ENCODE measurements at places on chromosomes 2 and 18.

- DNase-seq = no peak
Measured at GRCh38 chr2:117763804-117764203, 50.7 kb upstream of the DDX18 start.

GRCh38 chr2:165505514-165505913 is 36.0 kb downstream of the CSRNP3 start:
- DNase-seq = no peak

- no peak for DNase-seq
Measured at GRCh38 chr2:10344105-10345066, 41.7 kb downstream of the HPCAL1 start.

- no peak for DNase-seq
Measured at GRCh38 chr2:238899386-238899785, 51.5 kb downstream of the TWIST2 start.

DNA sequence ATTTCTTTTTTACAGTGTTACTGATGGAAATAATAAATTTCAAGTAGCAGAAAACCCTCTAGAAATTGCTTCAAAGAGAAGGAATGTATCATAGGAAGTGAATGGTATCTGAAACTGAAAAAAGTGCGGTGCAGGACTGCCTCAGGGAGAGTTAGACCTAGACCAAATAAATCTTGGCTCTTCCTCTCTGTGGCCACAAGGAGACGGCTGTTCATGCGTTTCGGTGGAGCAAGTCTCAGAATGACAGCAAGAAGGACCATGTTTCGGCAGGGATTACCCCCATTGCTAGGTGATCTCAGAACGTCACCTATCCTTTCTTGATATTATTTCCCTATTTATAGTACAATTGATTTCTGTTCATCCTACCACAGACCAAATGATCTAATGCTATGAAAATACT is 522.3 kb downstream of the SOX11 start:
- DNase-seq = no peak

DNA sequence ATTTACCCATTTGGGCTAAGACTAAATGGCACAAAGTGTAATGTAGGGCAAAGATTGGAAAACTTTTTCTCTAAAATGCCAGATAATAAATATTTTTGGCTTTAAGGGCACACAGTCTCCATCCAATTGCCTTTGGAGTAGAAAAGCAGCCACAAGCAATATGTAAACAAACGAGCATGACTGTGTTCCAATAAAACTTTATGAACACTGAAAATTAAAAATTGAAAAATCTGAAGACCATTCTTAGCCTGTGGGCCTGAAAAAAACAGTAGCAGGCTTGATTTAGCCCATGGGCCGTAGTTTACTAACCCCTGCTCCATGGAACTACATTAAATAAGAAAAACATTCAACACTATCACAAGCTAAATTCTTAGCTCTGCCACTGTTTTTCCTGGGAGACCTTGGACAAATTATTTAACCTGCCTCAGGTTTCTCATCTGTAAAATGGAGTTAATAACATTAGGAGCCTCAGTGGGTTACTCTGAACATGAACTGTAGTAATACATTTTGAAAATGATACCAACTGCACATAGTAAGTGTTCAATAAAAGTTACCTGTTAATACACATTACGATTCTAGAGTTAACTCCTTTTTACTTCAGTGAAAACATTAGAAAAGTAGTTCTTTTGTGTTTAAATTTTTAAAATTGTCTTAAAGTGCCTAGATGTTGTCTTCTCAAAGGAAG is 1.3 kb downstream of the IFIH1 start:
- DNase-seq = no peak

DNA sequence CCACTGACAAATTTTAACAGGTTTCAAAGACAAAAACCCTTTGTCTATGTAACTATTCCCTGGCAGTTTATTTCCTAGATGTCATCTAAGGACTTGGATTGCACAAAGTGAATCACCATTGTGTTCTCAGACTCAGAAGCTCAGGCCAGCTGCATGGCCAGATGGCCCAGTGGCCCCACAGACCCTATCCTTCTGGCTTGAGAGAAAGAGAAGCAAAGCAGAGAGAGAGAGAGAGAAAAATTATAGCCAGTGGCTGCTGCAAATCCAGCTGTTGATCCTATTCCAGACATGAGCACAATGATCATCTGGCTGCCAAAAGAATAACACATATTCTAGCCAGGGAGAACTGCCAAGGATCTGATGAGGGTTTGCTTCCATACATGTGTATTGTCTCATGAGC is 25.8 kb downstream of the CTLA4 start:
- DNase-seq = no peak

DNA sequence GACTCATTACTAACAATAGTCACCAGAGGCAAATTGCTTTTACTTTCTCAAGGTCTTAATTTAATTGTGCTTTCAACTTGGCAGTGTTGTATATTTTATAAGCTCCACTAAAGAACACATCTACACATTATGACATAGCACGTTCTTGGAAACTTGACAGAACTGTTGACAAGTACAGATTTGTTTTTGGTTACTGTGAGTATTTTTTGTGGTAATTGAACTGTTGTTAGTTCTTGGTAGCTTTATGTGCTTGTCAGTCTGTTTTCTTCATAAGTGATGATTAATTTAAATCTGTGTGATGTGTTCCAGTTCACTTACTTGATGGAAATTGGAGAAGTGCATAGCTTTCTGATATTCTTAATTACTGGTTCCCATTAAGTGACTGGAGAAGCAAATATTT is 63.9 kb downstream of the COMMD1 start:
- no peak for DNase-seq

DNA sequence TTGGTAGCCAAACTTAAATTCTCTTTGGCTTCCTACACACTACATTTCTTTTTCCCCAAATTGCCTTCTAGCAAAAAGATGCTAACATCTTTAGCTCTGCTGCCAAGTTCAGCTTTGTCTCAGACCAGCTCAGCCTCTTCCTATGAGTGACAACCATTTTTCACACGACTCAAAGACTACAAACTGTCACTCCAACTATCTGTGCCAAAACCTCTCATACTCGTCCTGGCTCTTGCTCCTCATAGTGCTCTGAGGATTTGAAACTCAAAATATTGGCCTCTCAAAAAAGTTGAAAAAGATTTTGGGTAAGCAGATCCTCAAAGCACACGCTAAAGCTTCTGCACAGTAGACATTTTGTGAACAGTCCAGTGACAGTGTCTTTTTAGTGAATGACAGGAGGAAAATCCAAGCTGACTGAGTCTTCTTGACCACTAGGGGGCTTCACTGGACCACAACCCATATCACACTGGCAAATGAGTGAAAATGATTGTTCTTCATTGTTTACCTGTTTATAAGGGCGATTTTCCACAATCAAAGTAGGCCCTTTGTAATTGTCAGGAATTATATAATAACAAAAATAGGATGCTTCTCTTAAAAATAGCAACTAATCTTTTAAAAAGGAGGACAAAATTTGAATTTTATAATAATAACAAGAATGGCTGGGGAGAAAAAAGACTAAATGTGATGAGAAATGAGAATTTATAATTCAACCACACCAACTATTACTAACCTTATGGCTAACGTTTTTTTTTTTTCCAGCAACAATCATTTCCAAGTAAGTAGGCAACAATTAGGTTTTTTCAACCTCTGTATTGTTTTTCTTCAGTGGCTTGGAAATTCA is 85.5 kb upstream of the PGAP1 start:
- peak; percentile 38 for DNase-seq

DNA sequence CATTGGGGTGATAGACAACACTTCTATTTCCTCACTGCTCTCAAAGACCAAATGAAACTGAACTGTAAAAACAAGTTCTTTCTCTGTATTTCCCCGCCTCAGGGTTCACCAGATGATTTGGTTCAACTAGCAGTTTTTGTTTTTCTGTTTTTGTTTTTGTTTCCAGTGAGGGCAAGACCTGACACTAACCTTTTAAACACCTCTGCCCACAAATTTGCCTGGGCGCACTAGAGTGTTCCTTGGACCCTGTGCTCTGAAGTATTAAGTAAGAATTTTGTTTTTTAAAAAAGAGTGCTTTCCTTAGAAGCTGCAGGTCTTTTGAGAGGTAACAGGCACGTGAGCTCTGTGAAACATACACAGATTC is 92.9 kb downstream of the DYSF start:
- no peak for DNase-seq

DNA sequence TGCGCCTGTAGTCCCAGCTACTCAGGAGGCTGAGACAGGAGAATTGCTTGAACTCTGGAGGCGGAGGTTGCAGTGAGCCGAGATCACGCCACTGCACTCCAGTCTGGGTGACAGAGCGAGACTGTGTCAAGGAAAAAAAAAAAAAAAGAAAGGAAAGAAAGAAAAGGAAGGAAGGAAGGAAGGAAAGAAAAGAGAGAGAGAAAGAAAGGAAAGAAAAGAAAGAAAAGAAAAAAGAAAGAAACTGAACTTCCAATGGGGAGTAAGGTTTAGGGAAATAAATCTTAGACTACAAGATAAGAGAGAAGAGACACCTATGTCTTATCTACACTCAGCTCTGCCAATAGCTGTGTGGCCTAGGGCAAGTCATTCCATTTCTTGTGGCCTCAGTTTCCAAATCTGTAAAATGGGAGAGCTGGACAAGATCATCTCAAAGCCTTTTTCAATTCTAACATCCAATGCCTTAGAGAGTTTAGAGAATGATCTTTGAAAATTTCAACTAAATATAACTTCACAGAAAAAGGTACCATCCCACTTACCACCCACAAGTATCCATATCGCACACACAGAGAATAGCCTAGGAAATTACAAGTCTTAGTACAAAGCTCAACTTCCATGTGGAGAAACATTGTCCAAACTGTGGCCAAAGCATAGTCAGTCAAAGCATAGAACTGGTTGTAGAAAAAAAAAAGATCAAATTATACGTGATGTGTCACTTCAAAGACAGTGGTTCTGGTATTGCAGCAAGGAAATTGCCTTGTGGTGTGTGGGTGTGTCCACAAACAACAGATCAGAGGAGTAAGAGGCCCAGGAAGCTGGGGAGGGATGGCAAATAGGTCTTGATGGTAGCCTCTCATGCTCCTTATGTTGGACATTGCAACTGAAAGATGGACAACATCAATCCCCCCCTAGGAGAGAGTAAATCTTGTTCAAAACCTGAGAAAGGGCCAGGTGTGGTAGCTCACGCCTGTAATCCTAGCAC is 42.4 kb downstream of the SLC14A2 start:
- peak; percentile 73 for DNase-seq

DNA sequence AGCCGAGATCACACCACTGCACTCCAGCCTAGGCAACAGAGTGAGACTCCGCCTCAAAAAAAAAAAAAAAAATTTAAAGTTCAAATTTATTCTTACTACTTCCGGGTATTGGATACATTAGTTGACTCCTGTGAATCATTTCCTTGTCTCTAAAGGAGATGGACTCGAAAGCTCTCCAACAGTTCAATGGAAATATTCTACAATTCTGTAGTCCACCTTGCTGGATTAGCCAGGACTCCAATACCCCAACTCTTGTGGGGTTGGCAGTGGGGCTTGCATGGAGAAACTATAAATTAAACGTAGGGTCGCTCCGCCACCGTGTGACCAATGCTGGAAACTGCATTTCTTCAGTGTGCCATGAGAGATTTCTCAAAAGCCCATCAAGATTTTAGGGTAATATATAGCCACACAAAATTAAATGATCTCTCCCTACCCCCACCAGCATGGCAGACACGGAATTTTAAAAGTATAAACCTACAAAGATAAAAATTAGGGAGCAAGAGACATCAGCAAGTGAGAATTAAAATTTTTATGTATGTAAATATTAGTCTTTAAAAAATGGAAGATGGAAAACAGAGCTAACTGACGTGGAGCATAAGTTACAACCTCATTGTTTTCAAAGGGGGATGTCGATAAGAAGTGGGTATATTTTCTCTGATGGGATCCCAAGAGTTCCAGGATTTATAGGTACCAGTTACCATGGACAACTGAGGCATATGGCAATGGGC is 27.8 kb upstream of the GAREM2 start:
- peak; percentile 75 for DNase-seq

- no peak for DNase-seq
Measured at GRCh38 chr2:189153619-189154018, 25.9 kb downstream of the COL5A2 start.

- DNase-seq = no peak
Measured at GRCh38 chr2:83282841-83283240, 1176.2 kb downstream of the SUCLG1 start.

DNA sequence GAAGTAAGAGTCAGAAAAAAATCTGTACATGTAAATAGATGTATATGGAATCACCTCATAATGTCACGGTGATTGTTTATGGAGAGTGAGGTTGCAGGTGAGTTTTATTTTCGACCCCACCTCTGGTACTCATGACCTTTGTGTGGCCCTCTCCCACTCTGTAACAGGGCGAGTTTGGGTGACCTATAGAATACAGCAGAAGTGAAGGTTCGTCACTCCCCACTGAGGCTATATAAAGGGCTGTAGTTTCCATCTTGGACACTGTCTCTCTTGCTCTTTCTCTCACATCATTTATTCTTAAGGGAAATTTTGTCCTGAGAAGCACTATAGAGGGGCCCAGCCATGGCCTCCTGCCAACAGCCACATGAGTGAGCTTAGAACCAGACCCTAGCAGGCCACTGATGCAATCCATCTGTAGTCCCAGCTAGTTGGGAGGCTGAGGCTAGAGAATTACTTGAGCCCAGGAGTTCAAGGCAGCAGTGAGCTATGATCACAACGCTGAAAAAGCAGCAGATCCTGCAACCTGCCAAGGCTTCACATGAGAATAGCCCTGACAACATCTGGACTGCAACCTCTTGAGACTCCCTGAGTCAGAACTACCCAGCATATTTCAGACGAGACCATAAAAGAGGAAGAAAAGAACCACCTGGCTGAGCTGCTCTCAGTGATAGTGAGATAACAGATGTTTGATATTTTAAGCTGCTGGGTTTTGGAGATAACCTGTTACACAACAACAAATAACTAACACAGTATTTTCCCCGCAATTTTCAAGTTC is 74.3 kb upstream of the SLC1A4 start:
- DNase-seq = no peak

DNA sequence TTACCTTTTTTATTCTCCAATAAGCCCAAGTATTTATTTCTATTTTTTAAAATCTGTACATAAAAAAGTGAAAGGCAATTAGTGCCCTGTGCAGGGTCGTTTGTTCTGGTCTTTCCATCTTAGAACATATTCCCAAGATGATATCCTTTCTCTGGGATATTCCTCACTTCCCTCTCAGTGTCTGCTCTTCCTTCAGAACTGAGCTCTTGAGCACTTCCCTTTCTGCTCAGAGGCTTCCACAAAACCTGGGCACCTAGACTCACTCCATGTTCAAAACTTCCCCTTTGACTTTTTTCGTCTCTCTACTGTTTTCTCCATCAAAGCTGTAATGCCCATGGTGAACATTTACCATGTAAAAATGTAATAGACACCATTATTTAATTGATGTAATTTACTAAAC is 296.5 kb upstream of the TCF4 start:
- no peak for DNase-seq

- DNase-seq = no peak
Measured at GRCh38 chr2:226862623-226863022, 26.8 kb downstream of the RHBDD1 start.

GRCh38 chr18:11657554-11657953 is 31.5 kb upstream of the GNAL start:
- DNase-seq = no peak

GRCh38 chr18:44654573-44654972 is 26.1 kb upstream of the SETBP1 start:
- DNase-seq = no peak

Measured in activated CD4-positive, alpha-beta T cell treated with anti-CD3 and anti-CD28 coated beads, Interleukin-2, amount 10 ng/mL, durations not matched to agents 7 days and 5 days (primary cell).